ENCODE measurements at places on chromosomes 2 and 18.

GRCh38 chr18:78221496-78221895 is 758.1 kb upstream of the SALL3 start:
- DNase-seq, result no peak

DNA sequence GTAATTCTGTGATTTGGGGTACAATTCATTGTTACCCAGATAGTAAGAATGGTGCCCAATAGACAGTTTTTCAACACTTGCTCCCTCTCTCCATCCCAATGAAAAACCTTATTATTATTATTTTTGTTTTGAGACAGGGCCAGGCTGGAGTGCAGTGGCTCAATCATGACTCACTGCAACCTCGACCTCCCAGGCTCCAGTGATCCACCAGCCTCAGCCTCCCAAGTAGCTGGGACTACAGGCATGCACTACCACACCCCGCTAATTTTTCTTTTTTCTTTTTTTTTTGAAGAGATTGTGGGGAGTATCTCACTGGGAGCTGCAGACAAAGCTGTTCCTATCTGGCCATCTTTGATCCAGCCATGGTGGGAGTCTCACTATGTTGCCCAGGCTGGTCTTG is 7.2 kb downstream of the TGFA start:
- no peak for DNase-seq

- DNase-seq, result no peak
Measured at GRCh38 chr2:229732897-229733296, 18.5 kb upstream of the DNER start.

DNA sequence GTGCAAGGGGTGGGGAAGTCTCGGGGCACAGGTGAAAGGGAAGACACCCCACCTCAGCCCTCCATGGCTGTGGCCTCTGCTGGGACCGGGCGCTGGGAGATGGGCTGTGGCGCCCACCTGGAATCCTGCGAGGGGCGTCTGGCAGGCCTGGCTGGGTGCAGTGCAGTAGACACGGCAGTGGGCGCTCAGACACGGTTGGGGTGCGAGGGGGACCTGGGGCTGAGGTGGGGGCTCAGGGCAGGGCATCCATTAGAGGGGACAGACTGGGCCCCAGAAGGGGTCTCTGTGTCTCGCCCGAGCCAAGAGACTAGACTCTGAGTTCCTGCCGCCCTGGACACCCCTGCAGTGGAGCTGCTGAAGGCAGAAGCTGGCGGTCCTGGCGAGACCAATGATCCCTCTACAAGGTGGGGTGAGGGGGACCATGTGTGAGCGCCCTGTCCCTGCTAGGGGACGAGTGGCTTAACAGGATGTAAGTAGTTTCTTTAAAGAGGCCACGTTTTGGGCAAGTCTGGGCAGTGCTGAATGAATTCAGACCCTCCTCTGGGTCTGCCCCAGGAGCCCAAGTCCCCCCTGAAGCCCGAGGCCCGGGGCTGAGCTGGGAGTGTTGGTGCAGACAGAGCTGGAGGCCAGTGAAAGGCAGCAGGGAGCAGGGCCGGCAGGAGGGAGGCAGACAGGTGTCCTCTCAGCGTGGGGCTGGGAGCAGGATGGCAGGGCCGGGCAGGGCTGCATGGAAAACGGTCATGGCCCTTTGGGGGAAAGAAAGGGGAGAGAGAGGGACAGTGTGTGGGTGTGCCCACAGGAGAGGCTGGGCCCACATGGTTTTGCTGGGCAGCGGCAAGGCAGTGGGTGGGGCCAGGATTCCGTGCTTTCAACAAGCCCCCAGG is 57.2 kb downstream of the HS6ST1 start:
- DNase-seq, result no peak

DNA sequence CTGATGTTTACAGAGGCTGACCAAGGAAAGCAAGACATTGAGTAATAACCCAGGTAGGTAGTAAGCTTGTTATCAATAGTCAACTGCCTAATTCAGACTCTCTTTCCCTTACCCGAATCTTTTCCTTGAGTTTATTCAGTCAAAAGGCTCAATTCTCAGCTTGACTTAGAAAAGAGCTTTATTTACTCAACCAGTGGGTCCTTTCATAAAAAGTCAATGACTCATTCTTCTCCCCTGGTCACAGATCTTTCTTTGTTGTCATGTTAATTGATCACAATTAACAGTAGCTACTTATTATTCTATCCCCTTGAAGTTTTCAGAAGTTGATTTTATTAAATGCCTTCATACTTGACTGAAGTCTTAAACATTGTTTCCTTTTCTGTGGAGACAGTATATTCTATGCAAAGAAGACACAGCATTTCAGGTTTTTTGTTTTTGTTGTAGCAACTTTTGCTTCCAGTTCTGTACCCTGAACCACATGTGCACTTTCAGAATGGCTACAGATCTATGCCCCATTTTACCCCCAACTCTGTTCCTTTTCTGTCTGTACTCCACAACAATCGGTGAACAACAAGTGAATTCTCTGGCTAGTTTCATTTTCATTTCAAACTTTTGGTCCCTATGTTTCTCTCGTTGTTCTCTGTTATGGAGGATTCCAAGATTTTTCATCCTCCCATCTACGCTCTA is 428.3 kb downstream of the NCKAP5 start:
- DNase-seq, result no peak

DNA sequence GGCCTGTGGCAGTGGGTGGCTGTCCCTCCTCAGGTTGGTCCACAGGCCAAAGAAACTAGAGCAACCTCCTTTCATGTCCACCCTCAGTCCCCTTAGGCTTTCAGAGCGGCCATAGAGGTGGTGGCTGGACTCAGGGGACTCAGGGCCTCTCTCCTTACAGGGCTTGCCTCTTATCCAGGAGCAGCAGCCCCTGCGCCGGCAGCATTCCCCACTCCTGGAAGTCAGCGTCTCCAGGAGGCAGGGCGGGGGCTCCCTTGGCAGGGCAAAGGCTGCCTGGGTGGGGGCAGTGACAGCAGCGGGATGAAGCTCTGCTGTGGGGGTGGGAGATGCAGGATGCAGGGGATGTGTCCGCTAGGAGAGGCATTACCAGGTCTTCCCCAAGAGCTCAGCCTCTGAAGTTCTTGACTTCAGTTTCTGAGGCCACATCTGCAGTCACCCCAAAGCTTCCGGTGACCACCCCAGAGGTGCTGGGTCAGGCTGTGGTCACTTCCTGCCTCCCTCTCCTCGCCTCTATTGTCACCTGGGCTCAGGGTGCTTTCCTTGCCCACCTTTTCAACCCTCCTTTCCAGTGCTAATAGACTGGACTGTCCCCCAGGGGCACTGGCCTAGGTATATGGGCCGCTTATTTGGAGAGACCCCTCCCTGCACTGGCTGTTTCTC is 8.6 kb upstream of the GPR55 start:
- no peak for DNase-seq

DNA sequence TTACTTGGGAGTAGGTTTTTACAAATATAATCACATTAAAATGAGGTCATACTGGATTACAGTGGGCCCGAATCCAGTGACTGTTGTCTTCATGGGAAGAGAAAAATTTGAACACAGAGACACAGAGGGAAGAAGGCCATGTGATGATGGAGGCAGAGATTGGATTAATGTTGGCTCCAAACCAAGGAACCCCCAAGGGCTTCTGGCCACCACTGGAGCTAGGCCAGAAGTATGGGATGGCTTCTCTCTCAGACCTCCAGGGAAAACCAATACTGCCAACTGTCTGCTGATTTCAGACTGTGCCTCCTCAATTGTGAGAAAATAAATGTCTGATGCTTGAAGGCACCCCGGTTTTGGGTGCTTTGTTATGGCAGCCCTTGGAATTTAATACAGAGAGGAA is 76.0 kb downstream of the ALPK2 start:
- no peak for DNase-seq

- no peak for DNase-seq
Measured at GRCh38 chr2:111982822-111983221, 72.2 kb upstream of the TMEM87B start.

GRCh38 chr2:120425014-120425413 is 79.1 kb downstream of the INHBB start:
- DNase-seq, result no peak

- peak; percentile 38 for DNase-seq
Measured at GRCh38 chr2:191318729-191319078, 73.5 kb downstream of the MYO1B start.

GRCh38 chr2:43178055-43178598 is 48.3 kb downstream of the ZFP36L2 start:
- DNase-seq, result no peak

- DNase-seq, result no peak
Measured at GRCh38 chr2:99618579-99619097, 128.8 kb upstream of the REV1 start.

DNA sequence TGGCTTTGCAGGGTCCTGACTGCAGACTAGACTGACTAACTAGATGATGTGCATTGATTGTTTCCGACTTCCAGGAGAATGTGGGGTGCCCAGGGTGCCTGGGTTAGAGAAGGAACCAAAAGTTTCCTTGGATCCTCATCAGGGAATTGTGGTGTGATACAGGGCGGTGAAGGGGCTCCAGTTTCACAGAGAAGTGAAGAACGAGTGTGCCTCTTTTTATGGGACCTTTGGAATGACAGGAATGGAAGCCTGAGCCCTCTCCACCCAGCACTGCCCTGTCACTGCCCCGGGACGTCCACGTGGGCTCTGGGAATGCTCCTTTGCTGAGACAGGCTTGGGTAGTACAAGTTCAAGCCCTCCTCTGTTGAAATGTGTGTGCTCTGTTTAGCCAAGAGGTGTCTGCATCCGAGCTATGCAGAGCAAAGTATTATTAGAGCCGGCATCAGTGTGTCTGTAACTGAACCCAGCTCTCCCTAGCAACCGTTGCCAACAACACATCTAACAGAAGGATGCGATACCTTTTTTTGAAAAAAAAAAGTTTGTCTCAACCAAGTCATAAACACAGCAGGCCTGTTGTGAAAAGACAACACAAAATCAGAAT is 183.6 kb downstream of the SMAD7 start:
- no peak for DNase-seq

- DNase-seq, result no peak
Measured at GRCh38 chr18:11290786-11291185, 141.4 kb upstream of the PIEZO2 start.

- DNase-seq, result no peak
Measured at GRCh38 chr2:70685771-70686171, 82.2 kb downstream of the ADD2 start.

GRCh38 chr2:222998459-222998858 is 53.5 kb upstream of the KCNE4 start:
- DNase-seq, result no peak

GRCh38 chr2:176804392-176804791 is 408.2 kb upstream of the HNRNPA3 start:
- DNase-seq, result no peak

DNA sequence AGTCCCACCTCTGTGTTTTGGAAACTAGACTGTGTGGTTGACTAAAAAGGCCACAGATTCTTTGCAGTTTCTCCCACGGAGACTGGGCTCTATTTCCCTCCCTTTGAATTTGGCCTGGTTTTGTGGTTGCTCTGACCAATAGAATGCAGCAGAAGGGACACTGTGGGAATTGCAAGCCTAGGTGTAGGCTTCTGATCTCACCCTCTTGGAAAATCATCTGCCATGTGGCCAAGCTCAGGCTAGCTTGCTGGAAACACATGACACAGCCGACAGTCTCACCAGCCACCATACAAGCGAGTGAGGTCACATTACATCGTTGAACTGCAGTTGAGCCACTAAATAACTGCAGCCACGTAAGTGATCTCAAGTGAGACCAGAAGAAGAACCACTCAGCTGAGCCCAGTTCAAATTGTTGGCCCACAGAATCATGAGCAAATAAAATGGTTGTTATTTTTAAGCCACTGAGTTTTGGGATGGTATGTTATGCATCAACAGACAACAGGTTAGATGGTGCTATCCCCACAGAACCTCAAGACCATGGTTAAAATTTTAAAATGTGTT is 319.1 kb upstream of the MEX3C start:
- no peak for DNase-seq

- no peak for DNase-seq
Measured at GRCh38 chr2:160694221-160694620, 200.6 kb upstream of the RBMS1 start.

GRCh38 chr2:237128026-237128703 is 42.5 kb downstream of the COPS8 start:
- DNase-seq, result peak; percentile 88

- no peak for DNase-seq
Measured at GRCh38 chr2:19141234-19142004, 217.0 kb downstream of the OSR1 start.

- DNase-seq, result no peak
Measured at GRCh38 chr2:217364224-217364623, 504.4 kb upstream of the TNP1 start.

DNA sequence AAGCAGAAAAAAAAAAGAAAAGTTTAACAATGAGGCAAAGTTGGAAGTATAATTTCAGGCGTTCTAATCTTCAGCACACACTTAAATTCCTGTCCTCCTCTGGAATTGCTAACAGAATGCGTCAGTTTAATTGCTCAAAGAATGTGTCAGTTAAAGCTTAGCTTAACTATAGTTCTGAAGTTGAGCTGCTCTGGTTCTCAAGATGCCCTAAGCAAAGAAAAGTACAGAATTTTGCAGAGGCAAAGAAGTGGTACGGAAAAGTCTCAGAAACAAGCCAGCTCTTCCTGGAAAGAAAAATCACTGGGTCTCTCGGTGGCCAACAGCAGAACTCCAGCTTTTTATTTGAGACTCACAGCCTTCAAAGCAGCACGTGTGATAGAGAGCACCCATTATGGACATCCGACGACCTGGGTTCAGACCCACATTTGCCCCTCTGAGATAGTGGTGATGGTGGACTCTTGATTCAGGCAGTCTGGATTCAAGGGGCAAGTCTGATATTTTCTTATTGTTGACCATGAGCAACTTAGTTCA is 22.2 kb upstream of the MYO3B start:
- no peak for DNase-seq

GRCh38 chr2:64853894-64854293 is 135.3 kb upstream of the SLC1A4 start:
- DNase-seq, result no peak

- DNase-seq, result no peak
Measured at GRCh38 chr2:208103616-208104015, 20.7 kb downstream of the CRYGD start.

- DNase-seq, result no peak
Measured at GRCh38 chr18:50558157-50558556, 1.7 kb upstream of the MAPK4 start.

- no peak for DNase-seq
Measured at GRCh38 chr18:58353581-58353980, 275.3 kb downstream of the ALPK2 start.

DNA sequence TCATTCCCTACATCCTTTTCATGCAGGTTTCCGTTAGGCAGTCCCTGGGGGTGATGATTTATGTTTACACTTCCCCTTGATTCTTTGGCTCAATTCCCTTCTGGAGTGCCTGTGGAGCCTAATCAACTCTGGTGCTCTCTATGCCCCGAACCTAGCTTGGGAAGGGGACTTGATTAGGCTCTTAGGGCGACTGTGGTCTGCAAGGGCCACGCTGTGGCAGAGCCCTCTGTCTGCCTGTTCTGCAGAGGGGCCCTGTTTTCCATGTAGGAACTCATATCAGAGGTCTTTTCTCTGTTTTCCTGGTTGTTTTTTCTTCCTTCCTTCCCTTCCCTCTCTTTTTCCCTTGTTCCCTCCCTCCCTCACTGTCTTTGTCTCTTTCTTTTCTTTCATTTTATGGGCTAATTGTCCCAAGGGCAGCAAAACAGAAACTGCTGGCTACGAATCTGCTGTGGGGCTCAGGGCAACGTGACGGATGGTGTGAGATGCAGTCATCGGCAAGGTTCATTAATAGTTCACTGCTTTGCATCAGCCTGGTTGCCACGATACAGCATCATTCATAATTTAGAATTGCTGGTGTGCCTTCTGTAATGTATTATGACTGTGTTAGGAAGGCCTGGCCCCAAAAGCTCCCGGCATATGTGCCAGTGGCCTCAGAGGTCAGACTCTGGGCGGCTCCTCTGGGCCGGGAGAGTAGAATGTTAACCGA is 134.5 kb downstream of the NAPG start:
- DNase-seq, result peak; percentile 28
